Hematopoietic multipotent progenitor cell treated with erythropoietin and hydrocortisone succinate and interleukin-3 and kit ligand, for 6 days (in vitro differentiated cells): ENCODE measurements at places on chromosomes 16 and 17.
A peak's percentile ranks its signal among the peaks of the same experiment; 100 is the strongest.

DNA sequence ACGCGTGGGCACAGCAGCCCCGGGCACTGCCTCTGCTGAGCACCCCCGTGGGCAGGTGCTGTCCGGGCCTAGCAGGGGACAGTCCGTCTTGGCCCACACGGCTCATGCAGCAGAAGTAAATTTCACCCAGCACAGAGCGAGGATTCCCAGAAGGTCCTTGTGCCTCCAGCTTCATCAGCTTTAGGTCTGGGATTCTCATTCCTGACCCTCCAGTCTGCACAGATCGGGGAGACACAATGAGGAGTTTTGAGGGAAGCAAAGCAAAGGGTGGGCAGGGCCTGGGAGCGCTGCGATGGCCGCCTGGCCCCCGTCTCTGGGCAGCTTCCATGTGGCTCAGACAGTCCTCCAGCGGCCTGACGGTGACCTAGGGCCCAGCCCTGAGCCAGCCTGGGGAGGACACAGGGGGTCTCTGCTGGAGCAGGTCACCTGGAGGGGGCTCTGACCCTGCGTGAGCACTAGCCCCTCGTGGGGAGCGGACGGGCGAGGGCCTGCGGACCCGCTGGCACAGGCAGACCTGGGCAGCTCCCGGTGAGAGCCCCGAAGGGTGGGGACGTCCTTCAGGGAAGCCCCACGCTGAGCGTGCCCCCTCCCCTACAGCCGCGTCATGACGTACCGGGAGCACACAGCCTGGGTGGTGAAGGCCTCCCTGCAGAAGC, 30.7 kb upstream of the CHMP6 start:
- DNase-seq = no peak

DNA sequence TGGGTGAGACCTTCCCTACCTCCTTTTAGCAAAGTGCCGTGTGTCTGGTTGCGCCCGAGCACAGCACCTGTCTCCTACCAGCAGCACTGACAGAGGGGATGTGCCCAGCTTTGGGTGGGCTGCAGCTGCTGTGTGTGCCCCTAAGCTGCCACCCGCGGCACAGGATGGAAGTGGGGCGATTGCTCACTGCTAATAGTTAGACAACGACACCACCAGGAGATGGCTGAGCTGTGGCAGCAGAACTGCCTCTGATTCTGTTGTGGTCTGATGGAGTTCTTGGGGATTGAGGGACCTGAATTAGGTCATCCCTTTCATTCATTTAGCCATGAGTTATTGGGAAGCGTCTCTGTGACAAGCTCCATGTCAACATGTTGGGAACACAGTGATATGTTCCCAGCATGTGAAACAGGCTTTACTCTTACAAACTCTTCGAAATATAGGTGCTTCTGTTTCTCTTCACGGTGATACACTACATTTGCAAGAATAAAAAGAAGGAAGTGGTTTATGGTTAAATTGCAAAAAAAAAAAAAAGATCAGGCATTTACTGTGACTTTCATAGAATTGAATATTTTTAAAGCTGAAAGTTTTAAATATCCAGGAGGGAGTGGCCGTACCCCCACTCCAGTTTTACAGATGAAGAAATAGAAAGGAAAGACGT, 184.4 kb downstream of the MAF start:
- DNase-seq = no peak

DNA sequence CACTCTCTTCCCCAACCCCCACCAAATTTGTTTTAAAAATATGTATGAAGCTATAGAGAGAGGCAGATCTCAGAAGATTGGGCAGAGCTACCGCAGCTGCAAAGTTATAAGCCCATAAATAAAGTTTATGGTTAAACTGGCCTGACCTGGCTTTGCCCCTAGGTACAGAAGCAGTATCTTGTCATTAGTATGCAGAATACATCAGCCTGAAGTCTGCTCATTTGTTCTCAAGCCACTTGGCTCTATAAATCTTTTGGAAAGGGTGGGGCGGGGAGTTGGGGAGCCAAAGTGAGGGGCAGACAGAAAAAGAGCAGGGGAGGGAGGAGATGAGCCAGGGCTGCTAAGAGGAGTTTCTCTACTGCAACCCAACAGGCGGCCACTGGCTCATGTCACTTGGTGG, 113.2 kb downstream of the SOX9 start:
- DNase-seq = no peak

GRCh38 chr17:33647956-33648355, 354.9 kb upstream of the ASIC2 start:
- DNase-seq = peak; percentile 47

- DNase-seq = no peak
Measured at GRCh38 chr17:45101546-45101882, 30.8 kb downstream of the PLCD3 start.
